DMS153 (cell line): ENCODE measurements at places on chromosomes 1 and 21.
A peak's percentile ranks its signal among the peaks of the same experiment; 100 is the strongest.

GRCh38 chr1:114976891-114977290 lies 52.7 kb upstream of the TSHB start:
- DNase-seq, result no peak

DNA sequence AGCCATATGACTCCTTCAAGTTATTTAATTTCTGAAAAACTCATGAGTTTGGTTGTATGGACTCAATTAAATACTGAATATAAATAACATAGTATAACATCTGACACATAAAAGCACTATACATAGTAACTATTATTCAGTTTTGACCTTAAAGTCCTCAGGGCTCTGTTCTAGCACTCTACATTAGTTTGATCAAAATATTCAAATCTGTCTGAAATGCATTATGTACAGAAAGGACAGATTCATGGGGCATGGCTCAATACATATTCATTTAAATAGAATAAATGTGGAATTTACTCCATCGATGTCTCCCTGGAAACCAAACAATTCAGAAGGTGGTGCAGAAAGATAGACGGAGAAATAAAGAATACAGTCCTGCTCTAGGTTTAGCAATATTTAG lies 49.1 kb downstream of the RBM11 start:
- DNase-seq, result no peak

- peak; percentile 100 for DNase-seq
Observed at GRCh38 chr1:11262171-11263049, at the start of gene MTOR. Gene MTOR (minus strand): TSS chr1:11262551. CDS start chr1:11259409, 3,142 bp downstream.

GRCh38 chr1:172824209-172824608 lies 165.3 kb downstream of the FASLG start:
- no peak for DNase-seq

DNA sequence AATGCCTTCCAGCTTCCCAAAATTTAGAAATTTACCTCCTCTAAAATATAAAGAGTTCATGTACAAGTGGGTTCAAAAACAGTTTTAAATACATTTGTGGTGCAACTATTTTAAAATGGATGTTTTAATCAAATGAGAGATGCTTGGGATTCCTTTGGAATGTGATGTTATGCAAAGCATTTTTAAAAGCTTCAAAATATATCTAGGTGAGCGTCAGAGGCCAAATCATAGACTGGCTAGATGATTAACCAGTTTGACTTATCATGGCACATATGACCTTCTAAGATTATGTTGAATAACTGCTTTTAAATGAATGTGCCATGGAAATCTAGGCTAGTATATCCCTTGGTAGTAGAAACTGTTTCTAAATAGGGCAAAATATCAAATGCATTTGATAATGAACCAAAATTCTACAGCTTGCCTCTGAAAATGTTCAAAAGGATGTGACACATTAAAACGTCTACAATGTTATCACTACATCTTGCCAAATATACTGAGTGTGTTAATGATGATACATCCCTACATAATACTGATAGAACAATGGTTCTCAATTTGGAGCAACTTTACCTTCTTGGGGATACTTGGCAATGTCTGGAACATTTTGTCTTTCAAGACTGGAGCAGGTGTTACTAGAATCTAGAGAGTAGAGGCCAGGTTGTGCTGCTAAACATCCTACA lies 650.9 kb upstream of the ADGRL2 start:
- no peak for DNase-seq

DNA sequence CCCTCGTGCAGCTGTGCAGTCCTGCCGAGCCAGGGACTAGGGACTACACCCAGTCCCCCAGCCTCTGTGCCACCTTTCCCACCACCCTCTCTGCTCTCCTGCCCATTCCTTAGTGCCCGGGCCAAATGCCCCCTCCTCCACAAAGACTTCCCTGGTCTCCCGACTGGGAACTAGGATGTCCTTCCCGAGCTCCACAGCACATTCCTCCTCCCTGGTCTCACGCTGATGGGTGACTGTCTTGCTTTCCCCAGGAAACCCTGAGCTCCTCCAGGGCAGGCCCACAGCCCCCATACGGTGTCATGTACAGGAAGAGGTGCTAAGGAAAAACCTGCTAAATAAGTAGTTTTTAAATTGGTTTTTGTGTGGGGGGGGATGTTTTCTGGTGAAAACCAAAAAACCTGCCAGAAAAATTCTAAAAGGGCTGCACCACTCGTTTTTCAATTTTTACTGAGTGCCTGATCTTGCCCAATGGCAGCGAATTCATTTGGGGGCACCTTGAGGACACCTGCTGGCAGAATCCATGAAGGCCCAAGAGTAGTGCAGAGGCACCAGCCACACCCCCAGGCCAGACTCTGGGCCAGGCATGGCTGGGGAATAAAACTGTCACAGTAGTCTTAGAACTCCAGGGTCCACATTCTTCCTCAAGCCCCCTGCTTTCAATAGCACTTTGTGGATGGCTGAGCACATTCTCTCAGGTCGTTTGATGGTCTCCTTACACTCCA lies 50.4 kb downstream of the GLIS1 start:
- no peak for DNase-seq

GRCh38 chr1:231523816-231524215 lies 4.7 kb upstream of the TSNAX start:
- no peak for DNase-seq

GRCh38 chr1:223825767-223826748 lies 19.7 kb downstream of the TP53BP2 start:
- DNase-seq, result no peak

DNA sequence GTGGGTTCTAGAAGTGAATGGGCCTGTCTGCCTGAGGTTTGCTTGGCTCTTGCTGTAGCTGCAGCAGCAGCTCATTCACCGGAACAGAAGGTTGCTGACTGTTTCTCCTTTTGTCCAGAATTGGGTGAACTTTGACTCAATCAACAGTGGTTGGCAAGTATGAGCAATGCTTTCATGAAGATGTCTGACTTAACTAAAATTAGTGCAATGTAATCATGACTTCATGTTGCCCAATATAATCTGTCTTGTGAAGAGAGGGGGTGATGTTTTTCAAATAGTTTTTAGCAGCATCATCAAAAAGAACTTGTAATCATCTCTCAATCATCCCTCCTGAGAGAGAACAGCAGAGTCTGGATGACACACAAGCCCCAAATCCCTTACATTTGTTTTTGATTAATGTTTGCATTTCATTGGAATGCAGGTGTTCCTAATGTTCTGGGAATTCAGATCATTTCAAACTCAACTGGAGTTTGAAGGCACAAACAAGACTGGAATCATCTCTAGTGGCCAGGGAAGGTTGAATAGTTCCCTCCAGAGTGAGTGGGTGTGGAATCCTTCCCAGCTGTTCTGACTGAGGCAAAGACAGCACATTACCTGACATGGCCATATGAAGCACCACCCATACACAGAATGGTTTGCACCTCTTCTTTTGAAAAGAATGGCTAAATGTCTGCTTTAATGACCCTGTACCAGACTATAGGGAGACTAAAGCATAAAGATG lies 82.9 kb downstream of the HLX start:
- DNase-seq, result no peak

DNA sequence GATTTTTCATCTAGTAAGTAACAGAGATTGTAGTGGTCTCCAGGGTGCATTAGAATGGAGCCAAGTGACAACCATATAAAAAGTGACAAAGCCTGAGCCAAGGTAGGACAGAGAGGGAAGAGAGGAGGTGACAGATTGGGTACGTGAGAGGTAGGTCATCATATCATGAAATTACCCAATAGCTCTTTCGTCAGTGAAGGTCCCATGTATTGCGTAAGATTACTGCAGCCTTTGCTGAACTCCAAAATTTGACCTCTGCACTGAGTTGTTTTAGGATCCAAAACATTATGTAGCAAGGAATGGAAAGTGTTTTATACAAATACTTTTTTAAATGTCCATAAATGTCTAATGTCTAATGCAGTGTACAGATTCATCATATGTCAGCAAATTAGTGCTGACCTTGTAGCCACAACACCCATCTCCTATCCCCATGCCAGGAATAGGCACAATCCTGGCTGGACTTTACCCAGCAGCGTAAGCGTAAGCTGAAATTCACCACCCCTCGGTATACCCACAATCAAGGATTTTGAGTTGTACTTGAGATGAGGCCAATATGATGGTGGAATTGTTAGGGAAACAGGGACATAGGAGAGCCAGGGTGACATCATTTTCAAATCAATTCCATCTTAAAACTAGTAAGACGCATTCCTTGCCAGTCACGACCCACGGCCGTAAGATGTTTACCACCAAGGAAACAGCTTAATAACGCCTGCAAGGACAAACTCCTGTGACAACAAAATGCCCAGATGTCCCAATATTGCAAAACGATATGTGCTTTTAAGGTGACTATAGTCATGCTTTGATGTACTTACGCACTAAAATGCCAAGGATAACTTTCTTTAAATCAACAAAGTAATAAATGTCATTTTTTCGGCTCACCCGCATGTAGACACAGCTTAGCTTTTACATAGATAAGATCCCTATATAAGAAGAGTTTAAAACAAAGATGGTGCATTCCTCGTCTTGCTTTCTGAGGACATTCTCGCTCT lies 38.1 kb upstream of the GREM2 start:
- no peak for DNase-seq

DNA sequence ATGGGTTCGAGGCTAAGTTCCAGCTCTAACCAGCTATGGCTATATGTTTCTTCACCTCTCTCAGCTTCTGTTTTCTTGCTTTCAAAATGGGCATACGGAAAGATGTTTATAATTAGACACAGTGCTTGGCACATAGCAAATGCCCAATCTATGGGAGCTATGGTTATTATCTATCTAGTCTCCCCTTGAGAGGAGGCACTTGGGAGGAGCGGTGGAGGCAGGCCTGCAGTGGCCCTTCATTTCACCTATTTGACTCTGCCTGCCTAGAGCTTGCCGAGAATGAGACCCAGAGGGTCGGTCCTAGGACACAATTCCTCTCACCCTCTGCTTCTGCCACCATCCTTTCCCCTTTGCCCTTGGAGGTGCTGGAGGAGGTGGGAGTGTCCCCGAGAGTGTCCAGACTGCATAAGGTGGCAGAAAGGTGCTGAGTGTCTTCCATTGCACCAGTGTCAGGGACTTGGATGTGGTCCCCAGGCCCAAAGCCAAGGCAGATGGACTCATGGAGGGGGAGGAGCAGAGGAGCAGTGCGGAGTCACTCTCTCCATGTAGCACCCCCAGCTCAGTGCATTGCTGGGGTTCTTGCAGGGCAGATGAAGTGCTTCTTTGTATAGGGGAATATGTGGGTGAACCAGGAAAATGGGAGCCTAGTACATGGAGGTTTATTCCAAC lies 9.0 kb downstream of the LGR6 start:
- no peak for DNase-seq

GRCh38 chr21:15285556-15285955 lies 220.8 kb upstream of the NRIP1 start:
- DNase-seq, result no peak

DNA sequence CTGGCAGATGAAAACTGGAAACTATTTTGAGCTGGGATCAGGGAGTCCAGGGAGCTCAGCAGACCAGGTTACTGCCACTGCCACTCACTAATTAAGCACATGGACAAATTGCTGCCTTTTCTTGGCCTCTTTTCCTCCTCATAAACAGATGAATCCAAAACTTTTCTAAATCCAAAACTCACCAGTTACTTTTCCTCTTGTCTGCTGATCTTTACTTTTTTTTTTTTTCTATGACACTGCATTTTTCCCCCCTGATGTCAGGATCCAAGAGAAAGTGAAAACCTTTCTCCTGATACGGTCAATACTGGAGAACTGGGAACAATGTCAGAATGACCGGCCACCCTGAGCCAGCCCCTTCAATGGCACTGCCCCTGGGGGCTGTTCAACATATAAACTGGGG lies 405.8 kb downstream of the DUSP10 start:
- DNase-seq, result no peak

DNA sequence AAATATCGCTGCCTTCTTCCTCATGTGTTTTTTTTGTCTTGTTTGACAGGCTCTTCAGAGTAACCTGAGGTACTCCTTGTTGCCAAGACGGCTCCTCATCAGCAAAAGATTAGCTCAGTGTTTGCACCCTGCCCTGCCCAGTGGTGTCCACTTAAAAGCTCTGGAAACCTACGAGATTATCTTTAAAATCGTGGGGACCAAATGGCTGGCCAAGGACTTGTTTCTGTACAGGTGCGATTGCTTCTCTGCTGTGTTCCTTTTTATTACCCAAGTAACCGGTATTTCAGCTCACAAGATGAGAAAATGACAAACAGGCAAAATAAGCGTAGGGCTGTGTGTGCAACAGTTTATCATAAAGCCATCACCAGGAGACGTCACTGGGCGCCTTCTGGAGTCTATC lies 42.4 kb downstream of the DOP1B start:
- no peak for DNase-seq
